ENCODE measurements at places on chromosomes 1 and 21. TPM values are rescaled to one million over a fixed set of nuclear protein-coding genes. Genes with fewer than 3 reads are reported as not detected.

C1orf226 gene
- 12.3 TPM for total RNA-seq

GRIK3 gene
- 60.1 TPM for total RNA-seq

SRSF4 gene
- 69.0 TPM for total RNA-seq

PRAMEF11 gene
- total RNA-seq, result not detected

DNA sequence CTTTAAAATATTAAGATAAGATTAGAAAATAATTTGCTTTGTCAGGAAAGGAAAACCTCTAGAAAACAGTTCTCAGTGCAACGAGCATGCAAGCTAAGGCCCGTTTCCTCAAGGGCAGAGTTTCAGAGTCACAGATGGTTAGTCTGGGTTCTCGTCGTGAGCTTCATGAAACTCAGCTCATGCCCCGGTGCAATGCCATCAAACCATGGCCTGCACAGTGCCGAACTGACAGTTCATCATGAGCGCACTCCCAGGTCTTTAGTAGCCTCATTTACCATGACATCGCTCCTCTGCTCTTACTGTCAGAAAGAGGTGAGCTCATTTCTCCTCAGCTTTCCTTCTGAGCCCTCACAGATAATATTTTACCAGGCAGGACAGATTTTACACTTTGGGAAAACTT, 319.2 kb downstream of the NTNG1 start:
- no peak for DNase-seq

GRCh38 chr1:101245246-101245927, 8.6 kb downstream of the S1PR1 start:
- no peak for DNase-seq

DNA sequence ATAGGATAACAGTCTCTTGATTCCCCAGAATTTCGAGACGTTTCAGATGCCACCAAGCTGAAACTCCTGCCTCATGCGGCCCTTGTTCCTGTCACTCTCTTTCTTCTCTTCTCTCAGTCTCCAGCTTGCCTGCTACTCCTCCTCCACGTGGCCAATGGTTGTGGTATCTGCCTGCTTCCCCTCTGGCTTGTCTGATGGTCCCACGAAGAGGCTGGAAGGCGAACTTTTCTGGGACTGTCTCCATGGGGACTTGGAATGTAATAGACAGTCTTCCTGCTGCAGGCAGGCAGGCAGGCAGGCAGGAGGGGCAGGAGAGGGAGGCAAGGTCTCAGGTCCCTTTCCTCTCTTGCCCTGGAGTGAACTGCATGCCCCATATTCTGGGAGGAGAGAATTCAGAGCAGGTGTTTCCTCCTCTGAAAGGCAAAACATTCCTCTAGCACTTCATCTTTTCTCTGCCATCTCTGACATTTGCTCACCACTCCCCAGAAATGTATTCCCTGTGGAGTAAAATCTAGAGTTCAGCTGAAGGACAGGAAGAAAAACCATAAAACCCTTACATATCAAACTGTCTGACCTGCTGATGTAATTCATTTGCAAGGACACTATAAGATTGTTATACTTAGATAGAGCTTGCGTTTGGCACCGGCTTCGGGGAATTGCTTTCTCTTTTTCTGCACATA, 64.1 kb upstream of the GNG12 start:
- DNase-seq, result no peak

Measured in glutamatergic neuron (in vitro differentiated cells).